ENCODE measurements at places on chromosomes 12 and 14.

GRCh38 chr12:28604240-28604639 lies 414.0 kb downstream of the CCDC91 start:
- no peak for DNase-seq

- DNase-seq = no peak
Observed at GRCh38 chr12:90816353-90817089, 138.5 kb downstream of the CCER1 start.

- DNase-seq = no peak
Observed at GRCh38 chr12:49236423-49236822, 28.5 kb upstream of the TUBA1C start.

DNA sequence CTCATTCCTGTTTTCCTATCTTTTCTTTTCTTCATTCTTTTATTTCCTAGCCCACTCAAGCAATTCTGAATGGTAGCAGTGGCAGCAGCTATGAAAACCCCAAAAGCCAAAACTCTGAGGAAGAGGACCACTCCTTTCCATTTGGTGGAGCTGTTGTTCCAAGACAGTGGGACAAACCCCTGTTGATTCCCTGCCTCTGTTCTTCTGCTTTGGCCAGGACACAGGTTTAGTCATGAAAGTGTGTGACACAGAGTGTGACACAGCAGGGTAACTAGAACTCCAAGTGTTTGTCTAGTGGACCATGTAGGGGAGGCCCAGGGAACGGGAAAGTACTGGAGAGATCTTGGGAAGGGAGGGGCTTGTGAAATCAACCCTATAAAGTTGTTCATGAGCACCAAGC lies 71.1 kb downstream of the PTCSC3 start:
- no peak for DNase-seq

GRCh38 chr12:82660541-82661325 lies 26.0 kb upstream of the TMTC2 start:
- DNase-seq = no peak

DNA sequence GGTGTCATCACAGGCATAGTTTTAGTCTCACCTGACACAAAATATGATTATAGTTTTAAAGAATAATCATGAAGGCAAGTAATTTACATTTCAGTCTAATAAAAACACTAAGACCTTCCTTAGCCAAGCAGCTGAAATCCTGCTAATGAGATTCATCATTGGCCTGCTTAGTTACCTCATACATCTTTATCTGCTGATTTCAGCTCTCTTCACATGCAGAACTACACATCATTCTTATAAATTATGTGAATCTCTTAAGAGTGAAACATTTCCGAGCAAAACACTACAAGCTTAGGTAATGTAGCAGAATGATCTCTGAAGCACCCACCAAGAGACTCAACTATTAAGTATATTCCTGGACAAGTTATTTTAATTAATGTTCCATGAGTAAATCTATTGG lies 198.1 kb downstream of the DPY19L2 start:
- no peak for DNase-seq

GRCh38 chr14:33846100-33846824 lies 104.6 kb downstream of the EGLN3 start:
- DNase-seq = no peak

DNA sequence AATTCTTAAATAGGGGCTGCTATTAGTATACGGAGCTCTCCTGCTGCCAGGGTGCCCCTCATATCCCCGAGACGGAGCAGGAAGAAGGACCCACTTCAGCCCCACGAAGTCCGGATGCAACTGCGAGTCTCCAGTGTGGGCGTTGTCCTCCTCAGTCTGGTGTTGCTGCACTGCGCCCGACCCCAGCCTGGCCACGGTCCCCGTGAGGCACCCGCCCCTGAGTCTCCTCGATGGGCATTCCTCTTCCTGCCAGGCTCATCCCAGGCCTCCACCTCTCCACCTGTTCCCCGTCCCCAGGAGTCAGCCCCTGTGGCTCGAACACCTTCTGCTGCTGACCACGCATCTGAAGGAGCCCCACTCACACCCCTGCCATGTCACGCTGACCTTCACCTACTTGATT lies 68.1 kb upstream of the SFSWAP start:
- no peak for DNase-seq

- DNase-seq = no peak
Observed at GRCh38 chr12:1832801-1833595, 12.6 kb downstream of the LRTM2 start.

DNA sequence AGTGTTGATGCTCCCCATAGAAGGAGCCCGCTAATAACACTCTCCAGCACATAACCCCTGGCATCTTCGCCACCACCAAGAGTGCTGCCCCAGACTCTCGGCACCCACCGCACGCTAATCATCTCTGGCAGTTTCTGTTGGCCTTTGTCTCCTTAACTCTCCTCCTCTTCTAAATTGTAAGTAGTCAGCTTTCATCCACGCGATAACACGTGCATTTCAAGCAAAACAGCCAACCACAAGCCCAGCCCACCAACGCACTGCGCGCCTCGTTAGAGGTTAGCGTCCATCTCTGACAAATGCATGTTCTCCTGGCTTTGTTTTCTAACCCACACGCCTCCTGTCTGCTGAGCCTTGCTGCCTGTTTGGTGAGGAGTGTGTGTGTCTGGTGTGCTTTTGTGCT lies 61.1 kb upstream of the RIN3 start:
- no peak for DNase-seq

DNA sequence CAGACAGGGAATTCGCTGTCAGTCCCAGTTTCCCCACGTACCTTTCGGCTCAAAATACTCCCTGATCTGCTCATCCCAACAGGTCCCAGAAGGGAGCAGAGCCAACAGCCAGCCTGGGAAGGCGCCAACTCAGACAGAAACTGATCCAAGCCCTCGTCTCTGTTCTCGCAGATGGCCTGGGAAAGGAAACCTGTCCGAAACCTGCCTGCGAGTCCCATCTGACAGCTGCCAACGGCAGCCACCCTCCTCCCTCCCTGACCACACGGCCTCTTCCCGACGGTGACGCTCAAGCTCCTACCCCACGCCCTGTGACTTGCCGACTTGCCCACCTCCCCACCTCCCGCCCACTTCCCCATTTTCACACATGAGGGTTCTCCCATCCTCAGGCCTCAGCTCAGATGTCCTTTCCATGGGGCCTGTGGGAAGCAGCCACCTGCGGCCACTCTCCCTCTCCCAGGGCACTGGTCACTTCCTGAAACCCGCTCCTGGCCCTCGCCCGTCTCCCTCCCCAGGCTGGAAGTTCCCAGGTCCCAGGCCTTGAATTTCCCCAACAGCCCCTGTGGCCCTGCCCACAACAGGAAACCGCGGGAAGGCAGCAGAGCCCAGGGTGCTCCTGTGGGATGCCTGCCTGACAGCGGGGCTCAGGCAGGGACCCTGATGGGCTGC lies 60.9 kb upstream of the FBRSL1 start:
- no peak for DNase-seq

- no peak for DNase-seq
Observed at GRCh38 chr12:86264451-86265328, 8.5 kb upstream of the MGAT4C start.

DNA sequence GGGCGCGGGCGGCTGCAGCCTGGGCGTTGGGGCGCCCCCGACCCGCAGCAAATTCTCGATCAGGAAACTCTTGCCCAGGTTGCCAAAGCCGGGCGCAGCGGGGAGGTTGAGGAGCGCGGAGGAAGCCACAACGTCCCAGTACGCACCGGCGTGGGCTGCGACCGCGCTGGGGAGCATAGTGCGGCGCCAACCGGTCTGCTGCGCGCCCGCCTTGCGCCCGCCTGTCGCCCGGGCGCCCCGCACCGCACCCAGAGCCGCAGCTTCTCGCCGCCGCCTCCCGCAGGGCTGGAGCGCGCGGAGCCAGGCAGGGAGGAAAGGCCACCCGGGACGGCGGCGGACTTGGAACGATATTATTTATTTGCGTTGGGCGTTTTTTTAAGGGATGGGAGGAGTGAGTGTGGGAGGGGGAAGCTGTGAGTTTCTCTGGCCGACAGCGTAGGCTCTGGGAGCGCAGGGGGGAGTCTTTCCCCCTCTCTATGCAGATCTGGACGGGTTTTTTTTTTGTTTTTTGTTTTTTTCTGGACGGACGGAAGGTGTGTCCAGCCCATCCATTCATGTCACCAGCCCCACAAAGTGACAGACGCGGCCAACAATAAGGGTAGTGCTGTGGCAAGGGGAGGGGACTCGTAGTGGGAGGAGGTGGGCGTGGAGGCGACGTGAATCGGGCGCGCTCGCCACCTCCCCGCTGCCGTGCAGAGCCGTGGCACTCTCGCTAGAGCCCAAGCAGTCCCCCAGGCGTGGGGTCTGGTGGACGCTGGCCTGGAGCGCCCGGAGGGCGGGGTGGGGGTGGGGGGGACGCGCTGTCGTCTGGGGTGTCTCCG lies at the start of gene DBX2:
DBX2 (minus strand) TSS at position 349 of the 821 bp plus-strand sequence; CDS start at position 177, 172 bp downstream.
- peak; percentile 20 for DNase-seq

DNA sequence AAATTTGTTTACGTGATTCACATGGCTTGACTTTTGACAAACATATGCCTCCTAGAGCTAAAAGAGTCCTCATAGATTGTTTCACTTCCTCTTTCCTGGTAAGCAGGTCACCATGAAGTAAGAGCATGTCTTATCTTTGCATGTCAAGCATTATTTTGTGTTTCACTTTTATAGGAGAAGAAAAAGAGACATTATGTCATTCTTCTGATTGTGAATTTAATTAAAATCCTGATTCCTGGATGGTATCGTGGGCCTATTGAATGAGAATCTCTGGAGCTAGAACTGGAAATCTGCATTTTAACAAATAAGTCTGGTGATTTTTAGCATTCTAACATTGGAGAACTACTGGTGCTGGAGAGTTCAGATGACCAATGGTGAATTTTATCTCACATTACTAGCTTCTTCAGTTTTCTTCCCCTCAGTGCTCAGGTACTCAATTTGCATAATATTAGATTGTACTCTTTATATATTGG lies 218.6 kb upstream of the ATP2B1 start:
- no peak for DNase-seq

- no peak for DNase-seq
Observed at GRCh38 chr12:54631988-54632728, 2.5 kb downstream of the LACRT start.

- DNase-seq = no peak
Observed at GRCh38 chr14:41872931-41873685, 266.4 kb downstream of the LRFN5 start.

DNA sequence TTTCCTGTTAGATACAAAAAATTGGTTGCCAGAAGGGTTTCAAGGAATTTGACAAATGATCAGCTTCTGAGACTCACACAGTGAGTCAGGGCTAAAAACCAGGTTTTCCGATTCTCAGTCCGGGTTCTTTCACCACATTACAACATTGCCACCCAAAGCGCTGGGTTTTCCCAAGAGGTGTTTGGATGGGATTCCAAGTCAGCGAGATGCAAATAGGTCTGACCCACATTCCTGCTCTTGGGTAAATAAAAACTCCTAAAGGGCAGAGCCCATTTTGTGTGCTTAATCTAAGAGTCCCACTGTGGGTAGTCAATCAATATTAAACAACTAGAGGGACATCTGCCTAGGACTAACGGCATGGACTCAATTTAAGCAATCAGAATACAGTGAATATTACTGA lies 5.4 kb upstream of the RIC8B start:
- no peak for DNase-seq

- DNase-seq = no peak
Observed at GRCh38 chr12:91913651-91914050, 232.0 kb downstream of the BTG1 start.

DNA sequence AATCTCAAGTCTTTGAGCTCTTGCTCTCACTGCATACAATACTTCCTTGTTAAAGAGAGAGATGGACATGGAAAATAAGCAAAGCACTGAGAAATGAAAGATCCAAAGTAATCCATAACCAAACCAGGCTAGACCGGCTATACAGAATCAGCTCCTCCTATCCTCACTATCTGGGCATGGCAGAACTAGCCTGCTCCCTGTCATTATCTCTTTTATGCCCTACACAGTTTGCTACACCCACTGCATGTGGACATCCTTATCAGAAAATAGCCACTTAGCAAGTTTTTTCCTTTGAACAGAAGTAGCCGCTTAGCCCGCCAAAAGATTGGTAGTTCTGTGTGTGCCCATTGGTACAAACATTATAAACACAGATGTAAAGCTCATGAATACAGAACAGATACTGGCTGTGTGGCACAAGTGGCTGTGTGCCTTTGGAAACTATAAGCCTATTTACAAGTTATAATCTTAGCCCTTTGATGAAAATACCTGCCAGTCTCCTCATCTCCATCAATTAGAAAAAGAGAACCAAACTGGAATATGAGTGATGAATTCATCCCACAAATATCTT lies 34.7 kb downstream of the SPTB start:
- no peak for DNase-seq

- DNase-seq = no peak
Observed at GRCh38 chr12:72586456-72586855, 314.3 kb downstream of the TRHDE start.

- DNase-seq = no peak
Observed at GRCh38 chr12:5916785-5917290, 28.2 kb downstream of the ANO2 start.

DNA sequence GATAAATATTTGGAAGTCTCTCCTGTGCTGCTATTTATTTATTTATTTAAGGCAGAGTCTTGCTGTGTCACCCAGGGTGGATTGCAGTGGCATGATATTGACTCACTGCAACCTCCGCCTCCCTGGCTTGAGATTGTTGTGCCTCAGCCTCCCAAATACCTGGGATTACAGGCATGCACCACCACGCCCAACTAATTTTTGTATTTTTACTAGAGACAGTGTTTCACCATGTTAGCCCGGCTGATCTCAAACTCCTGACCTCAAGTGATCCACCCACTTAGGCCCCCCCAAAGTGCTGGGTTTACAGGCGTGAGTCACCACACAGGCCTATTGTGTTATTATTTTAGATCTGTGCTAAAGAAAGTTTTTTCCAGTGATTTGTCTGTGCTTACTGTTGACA lies 225.2 kb downstream of the CCER1 start:
- no peak for DNase-seq

DNA sequence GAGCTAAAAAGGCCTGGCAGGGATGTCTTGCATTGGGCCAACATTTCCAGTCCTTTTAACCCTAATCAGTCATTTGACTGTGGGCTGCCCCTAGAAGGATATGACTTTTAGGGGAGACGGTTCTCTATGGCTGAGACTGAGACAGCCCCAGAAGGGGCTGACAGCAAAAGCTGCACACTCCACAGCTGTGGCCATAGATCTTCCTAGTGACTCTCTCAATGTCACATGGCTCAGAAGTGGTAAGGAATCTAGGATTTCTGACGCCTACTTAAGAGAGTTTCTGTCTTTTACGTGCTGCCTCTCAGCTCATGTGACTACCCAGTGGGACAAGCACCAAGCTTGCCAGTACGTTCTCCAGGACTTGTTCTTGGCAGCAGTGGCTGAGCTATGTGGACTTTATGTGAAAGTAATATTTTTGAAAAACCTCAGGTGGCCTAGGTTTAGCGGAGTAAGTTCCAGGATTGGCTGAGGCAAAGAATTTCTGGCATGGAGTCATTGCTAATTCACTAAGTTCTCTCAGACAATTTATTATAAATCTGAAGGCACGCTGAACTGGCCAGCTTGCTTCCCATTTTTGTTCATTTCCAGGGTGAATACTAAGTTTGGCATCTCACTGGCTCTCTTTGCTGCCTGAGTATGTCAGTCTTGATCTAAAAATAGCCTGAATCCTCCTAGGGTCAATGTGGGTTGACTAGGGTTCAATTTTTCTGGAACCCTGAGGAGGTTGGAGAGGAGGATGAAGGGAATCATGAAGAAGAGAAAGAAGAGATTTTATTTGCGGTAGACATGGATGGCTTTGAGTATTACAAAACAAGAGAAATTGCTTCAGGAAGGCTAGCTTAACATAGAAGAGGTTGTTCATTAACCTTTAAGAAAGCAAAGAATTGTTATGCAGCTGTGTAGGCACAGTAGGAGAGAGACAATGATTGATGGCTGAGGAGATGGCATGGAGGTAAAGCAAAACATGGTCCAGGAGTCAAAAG lies 271.8 kb downstream of the AEBP2 start:
- no peak for DNase-seq

GRCh38 chr14:92702441-92702918 lies 45.9 kb downstream of the LGMN start:
- DNase-seq = no peak

Measured in stimulated activated CD4-positive, alpha-beta T cell treated with anti-CD3 and anti-CD28 coated beads, Interleukin-15, amount 100 ng/mL, for 24 hours (primary cell).